A549 treated with Hydrocortisone at 1 μM for 4 hours (cell line): ENCODE measurements at places on chromosomes 2 and 18. TPM values are rescaled to one million over a fixed set of nuclear protein-coding genes. Genes with fewer than 3 reads are reported as not detected.

Gene LOXL3
- 0.28 to 0.57 TPM (median 0.40 TPM) in 5 replicates for total RNA-seq

Gene ST8SIA3
- total RNA-seq: not detected in 5 replicates

Gene VWC2L
- not detected in 5 replicates for total RNA-seq

Gene RBM44
- 0.16 to 0.30 TPM (median 0.21 TPM) in 5 replicates for total RNA-seq

Gene OR6B3
- not detected in 5 replicates for total RNA-seq

Gene DSG2
- 43.0 to 81.7 TPM (median 62.8 TPM) in 5 replicates for total RNA-seq

Gene CD8B2
- total RNA-seq: not detected in 5 replicates

Gene FBXO48
- 0.45 to 0.59 TPM (median 0.56 TPM) in 5 replicates for total RNA-seq

Gene ABHD1
- 0.82 to 2.0 TPM (median 1.4 TPM) in 5 replicates for total RNA-seq

Gene FOXI3
- 0.05 to 0.09 TPM (median 0.05 TPM) in 4 of 5 replicates, not detected in the other for total RNA-seq

Gene HNMT
- total RNA-seq: 0.47 to 1.4 TPM (median 0.98 TPM) in 5 replicates

Gene MRPL53
- total RNA-seq: 84.4 to 153 TPM (median 139 TPM) in 5 replicates

Gene TOGARAM2
- 0.09 to 0.24 TPM (median 0.14 TPM) in 5 replicates for total RNA-seq

Gene GRHL1
- total RNA-seq: 0.72 to 1.2 TPM (median 0.84 TPM) in 5 replicates

Gene SAG
- not detected in 5 replicates for total RNA-seq

Gene MEIS1
- total RNA-seq: 1.5 to 2.2 TPM (median 1.8 TPM) in 5 replicates

Gene TGFA
- total RNA-seq: 4.4 to 6.0 TPM (median 4.6 TPM) in 5 replicates

Gene CAPN13
- total RNA-seq: 0.03 to 0.05 TPM in 2 of 5 replicates, not detected in the others

Gene ALK
- 0.02 TPM in 1 of 5 replicates, not detected in the others for total RNA-seq

Gene TUBA4B
- 0.15 to 0.33 TPM (median 0.20 TPM) in 5 replicates for total RNA-seq

Gene PPP1R1C
- 0.86 to 2.2 TPM (median 2.0 TPM) in 5 replicates for total RNA-seq

Gene TBR1
- 0.03 to 0.07 TPM (median 0.04 TPM) in 4 of 5 replicates, not detected in the other for total RNA-seq

Gene KRTCAP3
- total RNA-seq: 0.45 to 1.2 TPM (median 0.62 TPM) in 5 replicates

Gene STARD6
- 0.20 TPM in 1 of 5 replicates, not detected in the others for total RNA-seq

Gene PCGF1
- total RNA-seq: 30.9 to 37.4 TPM (median 34.0 TPM) in 5 replicates

Gene GCG
- not detected in 5 replicates for total RNA-seq

Gene NEB
- 0.20 to 0.47 TPM (median 0.36 TPM) in 5 replicates for total RNA-seq

Gene CCDC68
- 3.6 to 6.3 TPM (median 4.7 TPM) in 5 replicates for total RNA-seq

Gene ALLC
- total RNA-seq: 0.07 TPM in 1 of 5 replicates, not detected in the others

Gene ERICH2
- total RNA-seq: not detected in 5 replicates

Gene DNER
- 10.4 to 13.8 TPM (median 11.2 TPM) in 5 replicates for total RNA-seq

Gene CARF
- total RNA-seq: 0.74 to 1.4 TPM (median 1.2 TPM) in 5 replicates

Gene CCDC88A
- total RNA-seq: 18.3 to 26.7 TPM (median 22.4 TPM) in 5 replicates

Gene RESP18
- not detected in 5 replicates for total RNA-seq
